Activated T-helper 1 cell treated with Interleukin-2 at 50 U/mL for 16 hours (primary cell): ENCODE measurements at places on chromosomes 4 and X.

GRCh38 chr4:80367737-80368136 lies 32.2 kb downstream of the CFAP299 start:
- no peak for DNase-seq

DNA sequence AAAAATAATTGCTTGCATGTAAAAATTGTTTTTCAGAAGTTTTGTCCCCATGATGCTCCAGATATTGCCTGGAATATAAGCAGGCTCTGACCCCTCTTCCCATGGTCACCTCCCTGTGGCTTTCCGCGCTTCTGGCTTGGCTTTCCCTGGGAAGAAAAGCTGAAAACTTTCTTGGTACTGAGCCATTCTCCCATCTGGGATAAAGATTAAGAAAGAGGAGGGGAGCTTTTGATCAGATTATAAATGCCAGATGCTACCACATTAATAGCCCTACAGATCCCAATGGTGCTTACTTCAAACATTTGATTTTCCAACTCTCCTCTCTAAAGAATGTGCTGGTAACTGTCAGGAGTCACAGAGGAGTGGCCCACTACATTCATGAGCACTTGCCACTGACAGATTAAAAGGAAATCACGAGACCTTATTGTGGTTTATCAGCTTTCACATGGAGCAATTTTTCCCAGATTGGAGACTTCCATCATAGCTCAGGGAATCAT lies 54.4 kb upstream of the GAB1 start:
- no peak for DNase-seq

DNA sequence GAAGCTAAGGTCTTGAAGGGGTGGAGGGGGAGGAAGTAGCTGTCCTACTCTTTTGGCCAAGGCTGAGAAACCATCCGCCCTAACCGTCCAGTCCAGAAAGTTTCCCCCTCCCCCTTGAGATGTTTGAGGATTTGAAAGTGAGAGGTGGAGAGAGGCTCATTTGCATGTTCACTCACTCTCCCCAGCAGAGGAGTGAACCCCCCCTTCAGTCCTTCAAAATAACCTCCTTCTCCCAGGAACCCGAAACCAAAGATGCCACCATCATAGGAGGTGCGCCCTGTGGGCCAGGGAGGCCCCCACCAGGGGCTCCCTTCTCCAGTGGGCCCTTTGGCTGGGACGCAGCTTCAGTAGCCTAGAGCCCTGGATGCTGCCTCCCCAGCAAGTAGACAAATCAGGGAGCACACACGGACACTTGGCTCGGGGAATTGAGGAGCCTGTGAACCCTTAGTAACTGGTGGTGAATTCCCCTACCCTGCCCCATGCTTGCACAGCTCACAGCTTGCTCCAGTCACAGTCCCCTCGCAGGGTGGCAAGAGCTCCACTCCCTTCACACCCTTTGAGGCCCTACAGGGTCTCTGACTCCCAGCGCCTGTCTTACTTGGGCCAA lies 25.6 kb downstream of the ELF4 start:
- no peak for DNase-seq

DNA sequence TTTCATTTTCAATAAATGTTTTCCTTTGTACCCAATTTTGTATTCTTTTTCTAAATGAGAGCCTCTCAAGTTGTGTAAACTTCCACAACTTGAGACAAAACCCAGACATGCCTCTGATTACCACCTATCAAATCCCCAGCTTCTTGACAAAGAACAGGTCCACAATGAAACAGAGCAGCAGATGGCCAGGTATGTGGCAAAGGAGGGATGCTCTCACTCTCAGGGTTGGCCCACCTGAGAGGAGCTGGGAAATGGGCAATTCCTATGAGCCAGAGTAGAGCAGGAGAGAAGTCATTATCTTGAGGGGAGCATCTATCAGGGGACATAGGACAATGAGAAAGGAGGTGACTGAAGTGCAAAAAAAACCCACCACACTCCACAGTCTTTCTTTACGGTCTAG lies 273.5 kb upstream of the FAM241A start:
- DNase-seq: no peak

DNA sequence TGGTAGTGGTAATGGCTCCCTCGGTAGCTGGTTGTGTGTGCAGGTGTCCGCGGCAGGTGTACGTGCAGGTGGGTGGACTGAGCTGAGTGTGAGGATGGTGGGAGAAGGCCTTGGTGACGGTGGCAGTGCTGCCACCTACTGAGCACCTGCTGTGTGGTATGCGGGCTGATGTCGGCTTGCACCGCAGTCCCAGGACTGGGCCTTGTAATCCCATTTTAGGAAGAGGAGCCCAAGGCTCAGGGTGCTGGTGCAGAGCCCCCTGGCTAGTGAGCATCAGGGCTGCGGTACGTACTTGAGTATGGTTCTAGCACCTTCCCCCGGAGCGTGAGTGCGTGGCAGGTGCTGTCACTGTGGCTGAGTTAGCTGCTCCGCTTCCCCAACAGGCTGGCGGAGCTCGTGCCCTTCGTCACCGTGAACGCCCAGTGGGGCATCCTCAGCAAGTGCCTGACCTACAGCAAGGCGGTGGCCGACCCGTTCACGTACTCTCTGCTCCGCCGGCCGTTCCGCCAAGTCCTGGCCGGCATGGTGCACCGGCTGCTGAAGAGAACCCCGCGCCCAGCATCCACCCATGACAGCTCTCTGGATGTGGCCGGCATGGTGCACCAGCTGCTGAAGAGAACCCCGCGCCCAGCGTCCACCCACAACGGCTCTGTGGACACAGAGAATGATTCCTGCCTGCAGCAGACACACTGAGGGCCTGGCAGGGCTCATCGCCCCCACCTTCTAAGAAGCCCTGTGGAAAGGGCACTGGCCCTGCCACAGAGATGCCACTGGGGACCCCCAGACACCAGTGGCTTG lies 5.7 kb upstream of the CPZ start:
- DNase-seq: no peak

GRCh38 chr4:152488246-152488645 lies 47.6 kb downstream of the FBXW7 start:
- no peak for DNase-seq

- no peak for DNase-seq
Observed at GRCh38 chr4:87734936-87735335, 64.4 kb upstream of the IBSP start.

DNA sequence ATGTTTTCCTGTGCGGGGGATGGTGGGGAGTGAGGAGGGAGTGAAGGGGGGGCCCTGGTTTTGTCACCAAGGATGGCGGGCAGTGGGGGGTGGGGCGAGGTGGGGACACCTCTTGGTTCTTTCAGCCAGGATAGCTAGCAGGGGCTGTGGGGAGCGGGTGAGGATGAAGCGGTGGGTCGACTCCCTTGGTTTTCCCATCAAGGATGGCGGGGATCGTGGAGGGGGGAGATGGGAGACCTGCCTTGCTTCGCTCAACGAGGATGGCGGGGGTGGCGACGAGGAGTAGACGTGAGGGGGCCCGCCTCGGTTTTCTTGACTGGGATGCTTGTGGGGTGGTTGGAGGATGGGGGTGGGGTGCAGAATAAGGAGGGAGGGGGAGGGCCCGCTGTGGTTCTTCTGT lies 643 bp downstream of the FHL1 start:
- DNase-seq: no peak

GRCh38 chrX:136639506-136640176 lies 8.3 kb upstream of the CD40LG start:
- DNase-seq: no peak

- no peak for DNase-seq
Observed at GRCh38 chr4:154367659-154368058, 123.9 kb downstream of the DCHS2 start.

DNA sequence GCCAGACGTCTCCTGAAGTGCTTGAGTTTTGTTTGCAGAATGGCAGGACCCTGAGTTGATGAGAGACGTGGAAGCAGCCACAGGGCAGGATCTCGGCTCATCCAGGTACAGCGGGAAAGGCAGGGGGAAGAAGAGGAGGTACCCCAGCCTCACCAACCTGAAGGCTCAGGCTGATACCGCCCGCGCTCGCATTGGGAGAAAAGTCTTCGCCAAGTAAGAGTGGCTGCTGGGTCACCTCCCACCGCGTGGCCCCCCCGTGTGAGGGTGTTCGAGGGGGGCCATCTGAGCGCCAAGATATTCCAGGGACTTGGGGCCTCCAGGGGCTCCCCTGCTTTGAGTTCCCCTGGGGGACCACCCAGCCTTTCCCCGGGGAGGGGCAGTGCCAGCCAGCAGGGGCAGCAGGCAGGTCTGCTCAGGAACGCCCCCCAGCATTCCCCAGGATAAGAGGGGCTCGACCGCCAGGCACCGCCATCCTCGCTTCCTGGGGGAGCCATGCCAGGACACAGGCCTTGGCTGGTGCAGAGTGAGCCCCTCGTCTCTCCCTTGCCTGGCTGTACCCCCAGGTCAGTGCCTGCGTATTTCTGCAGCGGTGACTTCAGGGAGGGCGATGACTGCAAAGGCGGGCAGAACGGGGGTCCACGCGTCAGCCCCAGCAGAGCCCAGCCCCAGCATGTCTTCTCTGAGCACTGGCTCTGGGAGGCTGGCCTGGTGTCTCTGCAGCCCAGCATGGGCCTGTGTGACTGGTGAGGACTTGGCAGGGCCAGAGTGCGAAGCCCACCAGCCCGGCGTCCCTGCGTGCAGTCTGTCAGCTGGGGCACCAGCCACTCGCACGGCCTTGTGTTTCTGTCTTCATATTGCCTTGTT lies 22.3 kb downstream of the NKX1-1 start:
- no peak for DNase-seq

DNA sequence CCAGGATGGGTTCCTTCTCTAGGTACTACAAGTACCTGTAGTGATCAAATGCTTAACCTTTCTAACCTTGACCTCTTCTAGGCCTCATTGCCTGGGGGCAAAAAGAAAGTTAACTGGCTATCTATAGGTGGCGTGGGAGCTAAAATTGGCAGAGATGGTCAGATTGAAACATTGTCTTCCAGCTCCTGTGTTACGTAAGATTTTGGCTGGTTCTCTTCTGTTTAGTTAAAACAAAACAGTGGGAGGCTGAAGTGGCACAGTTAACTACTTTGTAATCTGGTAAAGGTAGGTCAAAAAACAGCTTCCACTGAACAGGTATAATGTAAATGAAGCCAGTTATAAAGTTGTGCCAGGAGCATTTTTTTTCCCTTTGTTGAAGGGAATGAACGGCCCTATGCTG lies 115.2 kb downstream of the MBNL3 start:
- DNase-seq: no peak

- DNase-seq: no peak
Observed at GRCh38 chrX:14718403-14718802, 154.5 kb downstream of the FANCB start.

DNA sequence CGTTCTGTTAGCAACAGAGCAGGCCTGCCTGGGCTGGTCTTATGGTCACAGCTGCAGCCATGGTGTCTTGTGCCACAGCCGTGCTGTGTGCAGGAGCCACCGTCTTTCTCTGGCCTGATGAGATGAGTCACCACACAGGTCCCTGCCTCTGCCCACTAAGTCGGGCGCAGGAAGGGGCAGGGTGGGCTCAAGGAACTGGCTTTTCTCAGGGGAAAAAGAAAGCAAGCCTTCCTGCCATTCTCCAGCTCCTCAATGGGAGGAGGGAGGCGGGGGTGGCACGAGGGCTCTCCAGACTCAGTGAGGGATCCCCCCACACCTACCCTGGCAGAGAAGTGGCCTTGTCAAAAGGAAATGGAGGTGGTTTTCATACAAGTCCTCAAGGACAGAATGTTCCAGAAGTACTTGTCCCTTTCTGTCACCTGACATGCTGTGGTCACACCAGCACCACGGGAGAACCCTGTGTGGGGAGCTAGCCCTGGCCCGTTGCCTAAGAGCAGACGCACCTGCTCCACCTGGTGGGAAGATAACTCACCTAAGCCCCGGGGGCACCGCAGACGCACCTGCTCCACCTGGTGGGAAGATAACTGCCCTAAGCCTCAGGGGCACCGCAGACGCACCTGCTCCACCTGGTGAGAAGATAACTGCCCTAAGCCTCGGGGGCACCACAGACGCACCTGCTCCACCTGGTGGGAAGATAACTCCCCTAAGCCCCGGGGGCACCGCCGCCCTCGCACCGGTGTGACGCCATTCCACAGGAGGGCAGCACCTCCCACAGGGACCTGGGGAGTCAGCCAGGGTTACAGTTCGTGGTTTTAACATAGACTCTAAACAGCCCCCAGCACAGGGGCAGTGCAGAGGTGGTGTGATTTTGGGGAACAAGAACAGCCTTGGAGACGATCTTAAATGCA lies 18.5 kb downstream of the UVSSA start:
- DNase-seq: no peak

- DNase-seq: no peak
Observed at GRCh38 chr4:42708625-42709024, 51.7 kb upstream of the ATP8A1 start.

DNA sequence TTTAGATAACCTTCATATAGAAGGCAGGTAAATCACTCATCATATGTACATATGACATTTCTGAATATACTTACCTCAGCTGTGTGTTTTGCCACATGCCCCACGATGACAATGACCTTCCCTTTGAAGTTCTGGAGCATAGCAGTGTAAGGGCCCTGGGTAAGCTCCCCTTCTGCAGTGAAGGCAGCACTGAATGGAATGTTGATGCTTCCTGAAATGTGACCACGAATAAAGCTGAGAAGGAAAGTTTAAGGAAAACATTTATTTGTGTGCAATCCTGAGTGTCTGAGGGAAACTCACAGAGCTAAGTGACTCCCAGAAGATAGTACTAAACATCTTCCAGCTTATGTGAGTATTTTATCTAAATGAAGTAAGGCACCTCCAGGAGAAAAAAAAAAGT lies 200.1 kb downstream of the NPNT start:
- DNase-seq: no peak

DNA sequence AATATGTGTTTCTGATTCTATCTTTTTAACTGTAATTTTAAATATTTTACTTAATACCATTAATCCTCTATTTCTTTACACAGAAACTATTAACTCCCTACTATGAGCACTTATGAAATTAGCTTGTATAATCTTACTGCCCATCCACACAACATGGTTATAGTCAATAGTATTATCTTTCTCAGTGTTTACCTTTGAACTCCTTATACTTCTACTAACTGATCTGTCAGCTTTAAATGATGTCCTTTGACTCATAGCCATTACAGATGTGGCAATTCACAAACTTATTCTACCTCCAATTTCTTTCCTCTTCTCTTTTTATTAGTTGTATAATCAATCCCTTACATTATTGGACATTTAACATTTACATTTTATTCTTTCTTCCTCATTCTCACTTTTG lies 5.5 kb downstream of the SEC31A start:
- no peak for DNase-seq

GRCh38 chr4:183416879-183417755 lies 27.3 kb upstream of the CDKN2AIP start:
- no peak for DNase-seq

- no peak for DNase-seq
Observed at GRCh38 chr4:4284827-4285618, 4.9 kb downstream of the LYAR start.

DNA sequence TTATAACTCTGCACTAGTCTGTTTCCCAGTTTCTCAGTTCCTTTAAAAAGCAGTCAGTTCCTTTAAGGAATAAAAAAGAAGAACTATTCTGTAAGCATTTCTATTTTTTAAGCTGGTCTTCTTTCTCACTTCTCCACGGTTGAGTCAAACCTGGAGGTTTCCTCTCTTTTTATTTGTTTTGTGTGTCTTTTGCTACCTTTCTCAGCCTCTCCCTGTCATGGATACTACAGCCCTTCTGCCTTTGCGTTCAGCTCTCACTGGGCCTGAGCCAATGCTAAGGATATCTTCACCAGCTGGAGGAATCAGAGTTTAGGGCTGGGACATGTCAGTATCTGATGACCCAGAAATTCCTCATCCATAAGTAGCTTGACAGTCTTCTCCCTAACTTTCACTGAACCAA lies 49.7 kb upstream of the PRKX start:
- no peak for DNase-seq
